ENCODE measurements at places on chromosomes 5 and 9.
A peak's percentile ranks its signal among the peaks of the same experiment; 100 is the strongest.

- DNase-seq, result no peak
Observed at GRCh38 chr9:19947996-19948395, 159.2 kb upstream of the SLC24A2 start.

DNA sequence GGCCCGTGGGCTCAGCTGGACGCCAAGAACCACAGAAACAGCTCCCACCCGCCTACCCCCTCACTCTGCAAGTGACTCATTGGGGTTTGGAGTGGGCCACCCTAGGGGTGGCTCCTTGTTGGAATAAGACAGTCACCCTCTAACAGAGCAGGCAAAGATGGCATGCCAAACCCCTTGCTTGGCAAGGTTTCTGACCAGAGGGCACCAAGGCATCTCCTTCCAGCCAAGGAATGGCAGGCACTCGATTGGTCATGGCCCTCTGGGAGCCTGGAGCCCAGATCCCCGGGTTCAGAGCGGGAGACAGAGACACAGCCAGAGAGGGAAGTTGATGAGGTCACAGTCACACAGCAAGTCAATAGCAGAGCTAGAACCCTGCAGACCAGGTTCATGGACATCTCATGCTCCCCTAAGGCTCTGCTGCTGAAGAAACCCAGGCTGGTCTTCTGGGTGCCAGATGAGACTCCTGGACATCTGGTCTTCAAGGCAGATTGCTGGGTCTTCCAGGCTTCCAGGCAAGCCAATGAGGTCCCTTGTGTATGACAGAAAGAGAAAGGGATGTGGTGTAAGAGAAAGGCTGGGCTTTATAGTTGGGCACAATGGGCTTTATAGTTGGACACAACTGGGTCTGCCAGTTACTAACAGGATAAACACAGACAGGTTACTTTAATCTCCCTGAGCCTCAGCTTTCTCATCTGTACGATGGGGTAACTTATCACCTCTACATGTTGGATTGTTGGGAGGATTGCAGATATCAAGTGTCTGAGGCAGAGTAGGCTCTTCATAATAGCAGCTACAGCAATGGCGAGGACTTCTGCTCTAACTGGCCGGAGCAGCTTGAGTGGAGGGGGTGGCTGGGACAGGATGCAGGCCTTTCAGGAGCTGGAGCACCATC, 23.3 kb upstream of the KIF12 start:
- DNase-seq, result no peak

GRCh38 chr9:131656356-131657036, 83.4 kb downstream of the RAPGEF1 start:
- DNase-seq, result peak; percentile 79

- DNase-seq, result no peak
Observed at GRCh38 chr5:115470921-115471320, 73.7 kb downstream of the FEM1C start.

GRCh38 chr5:142938266-142938880, 168.2 kb downstream of the ARHGAP26 start:
- DNase-seq, result peak; percentile 67

GRCh38 chr9:99073985-99074901, 30.7 kb upstream of the TGFBR1 start:
- DNase-seq, result no peak

GRCh38 chr9:85685081-85685480, 56.7 kb downstream of the AGTPBP1 start:
- no peak for DNase-seq

DNA sequence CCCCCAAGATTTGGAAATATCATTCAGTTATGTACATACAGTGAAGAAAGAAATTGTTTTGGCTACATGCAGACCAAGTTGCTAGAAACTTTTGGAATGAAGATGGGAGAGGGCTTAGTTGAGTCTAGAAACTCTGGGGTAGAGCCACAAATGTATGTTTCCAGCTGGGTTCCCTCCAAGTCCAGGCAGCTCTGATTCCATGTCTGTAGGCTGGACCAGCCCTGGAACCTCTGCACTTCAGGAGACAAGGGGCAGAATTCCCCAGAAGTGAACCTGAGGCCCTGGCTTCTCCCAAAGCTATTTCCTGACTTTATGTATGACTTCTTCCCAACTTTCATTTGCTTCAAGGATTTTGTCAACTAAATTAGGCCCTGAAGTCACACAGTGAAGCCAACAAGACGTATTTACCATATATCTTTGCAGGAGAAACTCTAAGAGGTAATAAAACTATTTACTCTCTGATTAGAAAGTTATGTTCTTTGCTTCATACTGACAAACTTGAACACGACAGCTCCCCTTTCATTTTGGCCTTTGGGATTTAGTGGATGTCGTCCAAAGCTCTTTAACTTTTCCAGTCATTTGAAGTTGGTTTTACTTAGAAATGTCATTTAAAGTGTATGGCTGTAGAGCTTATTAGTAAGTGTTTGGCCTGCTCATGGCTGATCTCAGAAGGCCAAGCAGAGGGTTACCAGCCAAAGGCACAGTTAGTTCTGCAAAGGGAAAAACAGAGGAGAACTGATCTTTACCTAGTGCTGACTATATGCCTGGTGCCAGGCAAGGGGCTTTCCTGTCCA, 152.0 kb upstream of the SLC28A3 start:
- no peak for DNase-seq

DNA sequence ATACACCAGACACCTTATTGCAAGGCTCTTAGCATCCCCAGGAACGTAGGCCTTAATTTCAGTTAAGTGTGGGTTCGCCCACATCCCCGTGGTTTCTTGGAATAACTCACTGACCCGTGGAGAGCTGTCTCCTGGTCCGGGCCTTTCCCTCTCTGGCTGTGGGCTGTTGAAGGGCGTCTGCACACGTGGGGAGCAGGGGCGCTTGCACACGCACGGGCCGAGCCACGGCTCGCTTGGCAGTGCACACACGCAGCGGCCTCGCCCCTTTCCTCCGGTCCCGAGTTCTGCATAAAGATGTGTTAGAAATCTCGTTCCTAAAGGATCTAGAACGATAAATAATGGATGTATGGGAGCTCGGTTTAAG, 141.9 kb downstream of the PBX3 start:
- DNase-seq, result no peak

GRCh38 chr5:149838881-149839739, 105.5 kb downstream of the PDE6A start:
- DNase-seq, result no peak

GRCh38 chr9:78871452-78872331, 574.8 kb downstream of the PSAT1 start:
- DNase-seq, result no peak

GRCh38 chr9:114365194-114365593, 22.6 kb downstream of the AKNA start:
- DNase-seq, result no peak

DNA sequence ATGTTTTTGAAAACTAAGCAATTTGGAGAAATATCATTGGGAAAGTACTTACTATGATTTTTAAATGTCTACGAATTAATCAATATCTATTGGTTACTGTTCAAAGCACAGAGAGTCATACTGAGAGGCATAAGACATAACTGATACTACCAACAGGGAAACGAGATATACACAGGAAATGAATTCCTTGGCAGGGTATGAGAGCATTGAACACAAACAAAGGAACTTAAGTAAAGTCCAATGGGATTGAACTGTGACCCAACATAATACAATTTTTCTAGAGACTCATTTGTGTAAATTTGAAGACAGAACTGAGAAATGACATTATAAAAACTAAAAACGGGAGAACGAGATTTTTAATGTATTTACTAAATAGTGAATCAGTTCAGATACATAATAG, 1.3 kb upstream of the ITGA1 start:
- DNase-seq, result no peak

DNA sequence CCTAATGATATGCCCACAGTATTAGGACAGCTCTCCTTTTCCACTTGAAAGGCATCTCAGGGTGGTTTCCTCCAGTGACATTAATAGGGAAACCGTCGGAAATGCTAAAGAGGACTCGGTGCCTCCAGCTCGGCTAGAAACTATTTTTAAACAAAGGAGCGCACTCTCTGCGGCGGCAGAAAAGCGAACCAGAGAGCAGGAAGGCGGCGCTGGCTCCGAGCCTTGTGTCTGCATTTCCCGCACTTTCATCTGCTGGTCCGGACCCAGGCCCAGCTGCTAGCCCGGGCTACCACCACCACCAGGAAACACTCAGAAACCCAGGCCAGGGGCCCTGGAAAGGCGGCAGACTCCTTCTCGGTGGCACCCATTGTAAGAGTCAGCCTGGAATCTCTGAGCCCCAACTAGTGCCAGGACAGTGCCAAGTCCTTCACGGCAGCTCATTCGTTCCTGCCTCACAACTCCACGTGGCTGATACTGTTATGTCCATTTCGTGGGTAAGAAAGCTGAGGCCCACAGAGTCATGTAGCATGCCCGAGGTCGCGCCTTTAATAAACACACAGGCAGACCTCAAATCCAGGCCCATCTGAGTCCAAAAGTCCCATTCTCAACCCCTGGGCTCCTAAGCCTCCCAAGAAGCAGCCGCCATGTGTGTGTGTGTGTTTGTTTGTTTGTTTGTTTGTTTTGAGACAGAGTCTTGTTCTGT, 73.9 kb downstream of the VAV2 start:
- peak; percentile 24 for DNase-seq

DNA sequence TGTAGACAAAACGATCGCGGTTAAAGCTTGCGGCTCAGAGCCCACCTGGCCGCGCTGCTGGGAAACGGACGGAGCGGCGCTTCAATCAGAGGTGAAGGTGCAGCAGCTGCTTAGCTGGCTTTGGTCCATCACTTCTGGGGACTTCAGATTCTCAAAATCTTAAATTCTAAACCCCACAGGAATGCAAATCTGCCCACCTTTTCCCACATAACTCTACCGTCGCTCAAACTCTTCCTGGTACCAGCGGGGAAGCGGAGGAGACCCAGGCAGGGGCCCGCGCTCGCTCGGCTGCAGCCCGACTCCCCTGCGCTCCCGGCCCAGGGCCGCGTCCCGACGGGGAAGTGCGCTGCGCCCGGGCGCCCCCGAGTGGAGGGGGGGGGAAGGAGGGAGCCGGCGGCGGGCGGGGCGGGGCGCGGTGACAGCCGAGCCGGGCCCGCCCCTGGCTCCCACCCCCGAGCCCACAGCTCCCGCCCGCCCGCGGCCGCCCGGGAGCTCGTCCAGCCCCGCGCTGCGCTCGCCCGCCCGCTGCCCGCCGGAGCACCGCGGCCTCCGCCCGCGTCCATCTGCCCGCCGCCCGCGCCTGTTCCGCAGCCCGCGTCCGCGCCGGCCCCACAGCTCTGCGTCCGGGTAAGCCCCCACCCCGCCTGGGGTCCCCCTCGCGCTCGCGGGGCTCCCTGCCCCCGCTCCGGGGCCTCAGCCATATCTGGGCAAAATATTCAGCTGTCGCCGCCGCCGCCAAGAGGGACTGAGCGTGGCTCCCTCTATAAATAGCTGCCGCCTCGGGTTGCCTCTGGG, at the start of gene TMOD1:
TSS of gene TMOD1 (plus strand) at position 490 of the 795 bp plus-strand sequence. CDS start 22,523 bp downstream, outside the sequence.
- peak; percentile 81 for DNase-seq

DNA sequence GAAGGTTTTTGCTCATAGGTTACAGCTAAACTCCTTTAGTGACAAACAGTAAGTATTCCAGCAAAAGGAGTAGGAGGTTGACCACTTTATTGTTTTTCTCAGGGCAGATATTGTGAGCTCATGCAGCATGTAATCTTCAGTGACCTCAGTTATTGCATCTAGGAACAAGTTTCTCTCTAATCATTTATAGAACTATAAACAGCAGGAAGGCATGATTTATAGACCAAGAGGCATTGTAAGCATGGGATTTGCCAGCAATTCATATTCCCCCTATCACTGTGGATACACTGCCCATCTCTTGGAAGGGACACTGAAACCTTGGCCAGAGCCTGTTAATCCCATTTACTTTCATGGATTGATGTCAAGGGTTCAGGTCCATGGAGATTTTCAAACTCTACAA, 15.4 kb upstream of the FAM170A start:
- DNase-seq, result no peak

DNA sequence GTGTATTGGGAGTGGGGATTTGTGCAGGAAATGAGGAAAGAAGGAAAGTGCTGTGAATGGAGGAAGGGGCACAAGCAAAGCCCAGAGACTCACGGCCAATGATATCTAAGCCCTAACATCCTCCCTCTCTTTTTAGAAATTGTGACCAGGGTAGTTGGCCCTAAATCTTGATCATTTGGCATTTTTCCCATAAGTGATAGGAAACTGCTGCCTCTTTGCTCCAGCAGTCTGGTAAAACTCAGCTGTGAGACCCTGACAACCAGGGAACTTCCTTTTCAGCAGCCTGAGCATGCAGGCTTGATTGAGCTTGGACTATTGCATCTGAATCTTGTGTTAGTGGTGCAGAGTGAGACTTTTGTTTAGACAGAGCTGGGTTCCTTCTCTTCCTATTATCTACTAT, 9.6 kb upstream of the ADRB2 start:
- no peak for DNase-seq

GRCh38 chr9:69549310-69550202, 122.6 kb downstream of the APBA1 start:
- peak; percentile 61 for DNase-seq

DNA sequence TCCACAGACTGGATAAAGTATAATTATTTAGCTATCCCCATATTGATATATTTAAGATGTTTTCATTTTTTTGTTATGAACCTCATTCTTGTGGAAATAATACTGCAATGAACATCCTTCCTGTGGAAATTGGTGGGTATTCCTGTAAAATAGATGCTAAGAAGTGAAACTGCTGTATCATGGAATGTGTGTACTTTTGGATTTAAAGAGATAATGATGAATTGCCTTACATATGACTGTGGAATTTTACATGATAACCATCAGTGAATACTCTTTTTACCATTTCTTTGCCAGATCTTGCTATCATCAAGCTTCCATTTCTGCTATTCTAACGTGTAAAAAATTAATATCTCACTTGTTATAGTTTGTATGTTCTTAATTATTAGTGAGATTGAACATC, 847.9 kb downstream of the EFNA5 start:
- DNase-seq, result no peak

- no peak for DNase-seq
Observed at GRCh38 chr9:13209498-13209897, 70.0 kb downstream of the MPDZ start.

- DNase-seq, result no peak
Observed at GRCh38 chr9:116262448-116262847, 108.9 kb downstream of the PAPPA start.

DNA sequence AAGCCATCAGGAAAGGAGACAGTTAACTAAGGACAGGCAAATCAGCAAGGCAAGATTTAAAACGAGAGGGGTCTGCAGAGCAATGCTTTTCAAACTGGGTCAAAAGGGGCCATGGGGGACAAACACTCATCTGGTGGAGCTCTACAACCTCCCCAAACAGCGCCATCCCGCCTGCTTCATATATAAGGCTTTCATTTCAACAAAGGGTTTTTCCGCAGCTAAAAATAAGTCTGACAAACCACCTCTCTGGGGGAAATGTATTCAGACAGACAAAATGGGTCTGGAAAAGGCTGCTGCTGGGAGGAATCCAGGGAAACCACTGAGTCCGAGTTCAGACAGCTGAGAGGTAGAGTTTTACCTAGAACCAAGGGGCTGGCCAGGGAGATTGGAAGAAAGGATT, 8.3 kb upstream of the SEPTIN8 start:
- no peak for DNase-seq

- DNase-seq, result no peak
Observed at GRCh38 chr9:70747261-70747718, 332.8 kb upstream of the KLF9 start.

GRCh38 chr9:35519692-35520363, 29.9 kb downstream of the RUSC2 start:
- no peak for DNase-seq
